ENCODE measurements at places on chromosomes 13 and 19. TPM values are rescaled to one million over a fixed set of nuclear protein-coding genes. Genes with fewer than 3 reads are reported as not detected.

WDR87 gene
- total RNA-seq = not detected

SLAIN1 gene
- 25.8 TPM for total RNA-seq

ZNF541 gene
- 0.07 TPM for total RNA-seq

ODAD3 gene
- total RNA-seq = 0.26 TPM

CLEC11A gene
- 0.71 TPM for total RNA-seq

FGF21 gene
- total RNA-seq = not detected

SIGLEC12 gene
- total RNA-seq = 0.24 TPM

NLRP9 gene
- not detected for total RNA-seq

RNF17 gene
- total RNA-seq = not detected

ZNF667 gene
- not detected for total RNA-seq

LAIR1 gene
- total RNA-seq = 5.7 TPM

MISP gene
- not detected for total RNA-seq

KLF16 gene
- 23.3 TPM for total RNA-seq

ACP5 gene
- 12.3 TPM for total RNA-seq

RDH8 gene
- total RNA-seq = not detected

ARHGAP35 gene
- 17.8 TPM for total RNA-seq

CEACAM4 gene
- not detected for total RNA-seq

IGFL1 gene
- total RNA-seq = not detected

KLK15 gene
- not detected for total RNA-seq

KASH5 gene
- total RNA-seq = 2.3 TPM

METTL21C gene
- total RNA-seq = not detected

SWSAP1 gene
- total RNA-seq = 1.7 TPM

PLK5 gene
- total RNA-seq = not detected

CABP5 gene
- total RNA-seq = not detected

CEBPA gene
- total RNA-seq = 0.33 TPM

GNG7 gene
- total RNA-seq = 0.53 TPM

URAD gene
- not detected for total RNA-seq

HS6ST3 gene
- total RNA-seq = not detected

ATP8B3 gene
- total RNA-seq = 9.6 TPM

HSPBP1 gene
- 45.0 TPM for total RNA-seq

N4BP2L1 gene
- total RNA-seq = 24.0 TPM

LILRB4 gene
- total RNA-seq = not detected

TPTE2 gene
- 0.12 TPM for total RNA-seq

OR7D2 gene
- 0.17 TPM for total RNA-seq

SPRED3 gene
- 6.0 TPM for total RNA-seq

APOE gene
- total RNA-seq = 0.44 TPM

SIGLEC11 gene
- total RNA-seq = not detected

CCNA1 gene
- total RNA-seq = 0.87 TPM

PSG3 gene
- not detected for total RNA-seq

DMKN gene
- 2.4 TPM for total RNA-seq

IGSF23 gene
- total RNA-seq = not detected

C19orf18 gene
- not detected for total RNA-seq

MISP3 gene
- 2.5 TPM for total RNA-seq

SERPINE3 gene
- not detected for total RNA-seq

THSD8 gene
- total RNA-seq = 42.4 TPM

RASAL3 gene
- total RNA-seq = 125 TPM

FCAR gene
- not detected for total RNA-seq

CEACAM18 gene
- total RNA-seq = not detected

TUBB4A gene
- total RNA-seq = 8.3 TPM

SULT2A1 gene
- not detected for total RNA-seq

C19orf73 gene
- 1.4 TPM for total RNA-seq

ZNF296 gene
- total RNA-seq = 3.2 TPM

ZNF135 gene
- total RNA-seq = not detected

ZNF578 gene
- 0.78 TPM for total RNA-seq

All from activated CD4-positive, alpha-beta memory T cell treated with anti-CD3 and anti-CD28 coated beads for 36 hours (primary cell).